Esophagus mucosa (tissue), 1 donor: ENCODE measurements at places on chromosomes 12 and 14.
A peak's percentile ranks its signal among the peaks of the same experiment; 100 is the strongest.

DNA sequence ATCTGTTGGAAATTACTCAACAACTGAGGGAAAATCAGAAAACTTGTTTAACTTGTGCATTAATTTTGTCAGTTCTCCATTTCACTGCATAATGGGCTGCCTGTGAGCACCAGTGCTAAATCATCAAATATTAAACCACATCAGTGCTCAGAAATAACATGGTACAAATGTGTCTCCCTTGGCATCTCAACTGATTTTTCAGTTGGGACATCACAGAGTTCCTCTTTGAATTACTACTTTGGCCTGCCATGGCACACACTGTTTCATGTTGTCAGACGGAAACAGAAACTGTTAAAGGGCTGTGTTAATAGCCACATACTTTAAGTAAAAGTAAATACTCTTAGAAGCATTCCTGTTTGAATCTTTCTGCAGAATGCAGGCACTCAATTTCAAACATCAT, 42.1 kb upstream of the STRN3 start:
- no peak for ATAC-seq

GRCh38 chr12:32312049-32312670, 87.2 kb upstream of the FGD4 start:
- ATAC-seq, result peak; percentile 22

DNA sequence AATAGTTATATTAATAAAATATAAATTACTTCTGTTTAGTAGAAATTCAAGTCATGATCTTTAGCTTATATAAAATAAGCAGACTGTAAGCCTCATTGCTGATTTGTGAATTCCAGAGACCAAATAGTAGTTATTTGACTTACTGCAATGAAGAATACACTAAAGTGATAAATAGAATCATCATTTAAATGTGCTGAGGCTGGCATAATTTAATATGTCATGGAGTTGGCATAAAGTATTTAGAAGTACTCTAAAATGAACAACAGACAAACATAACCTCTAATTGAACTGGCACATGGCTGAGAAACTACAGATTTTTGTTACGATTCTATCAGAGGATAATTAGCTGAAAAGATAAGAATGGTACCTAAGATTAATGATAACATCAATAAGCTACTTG, 45.7 kb upstream of the TRHDE start:
- ATAC-seq, result no peak

GRCh38 chr12:24631676-24632426, 317.1 kb downstream of the BCAT1 start:
- no peak for ATAC-seq

GRCh38 chr12:10067942-10068341, 30.8 kb downstream of the CLEC1A start:
- ATAC-seq, result no peak
